ENCODE measurements at places on chromosomes 4 and X.

GRCh38 chr4:163215896-163216295 lies 49.2 kb upstream of the NAF1 start:
- no peak for DNase-seq

DNA sequence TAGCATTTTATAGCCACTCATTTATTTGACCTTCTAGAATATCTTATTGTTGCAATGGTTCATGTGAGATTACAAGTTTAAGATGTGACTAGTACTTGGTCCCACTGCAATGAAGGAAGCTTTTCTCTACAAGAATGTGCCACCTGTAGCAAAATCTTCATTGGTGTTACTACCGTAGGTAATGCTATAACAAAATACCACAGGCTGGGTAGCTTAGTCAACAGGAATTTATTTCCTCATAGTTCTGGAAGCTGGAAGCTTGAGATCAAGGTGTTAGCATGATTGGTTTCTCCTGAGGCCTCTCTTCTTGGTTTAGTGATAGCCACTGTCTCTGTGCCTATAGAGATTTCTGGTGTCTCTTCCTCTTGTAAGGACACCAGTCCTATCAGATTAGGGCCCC lies 441.0 kb downstream of the GPM6A start:
- no peak for DNase-seq

GRCh38 chrX:13927175-13927574 lies 102.5 kb downstream of the GEMIN8 start:
- no peak for DNase-seq

GRCh38 chrX:22404297-22404696 lies 131.6 kb downstream of the CBLL2 start:
- no peak for DNase-seq

- no peak for DNase-seq
Observed at GRCh38 chrX:22795671-22796070, 204.1 kb upstream of the DDX53 start.

GRCh38 chrX:5575407-5575806 lies 653.3 kb downstream of the NLGN4X start:
- DNase-seq, result no peak

DNA sequence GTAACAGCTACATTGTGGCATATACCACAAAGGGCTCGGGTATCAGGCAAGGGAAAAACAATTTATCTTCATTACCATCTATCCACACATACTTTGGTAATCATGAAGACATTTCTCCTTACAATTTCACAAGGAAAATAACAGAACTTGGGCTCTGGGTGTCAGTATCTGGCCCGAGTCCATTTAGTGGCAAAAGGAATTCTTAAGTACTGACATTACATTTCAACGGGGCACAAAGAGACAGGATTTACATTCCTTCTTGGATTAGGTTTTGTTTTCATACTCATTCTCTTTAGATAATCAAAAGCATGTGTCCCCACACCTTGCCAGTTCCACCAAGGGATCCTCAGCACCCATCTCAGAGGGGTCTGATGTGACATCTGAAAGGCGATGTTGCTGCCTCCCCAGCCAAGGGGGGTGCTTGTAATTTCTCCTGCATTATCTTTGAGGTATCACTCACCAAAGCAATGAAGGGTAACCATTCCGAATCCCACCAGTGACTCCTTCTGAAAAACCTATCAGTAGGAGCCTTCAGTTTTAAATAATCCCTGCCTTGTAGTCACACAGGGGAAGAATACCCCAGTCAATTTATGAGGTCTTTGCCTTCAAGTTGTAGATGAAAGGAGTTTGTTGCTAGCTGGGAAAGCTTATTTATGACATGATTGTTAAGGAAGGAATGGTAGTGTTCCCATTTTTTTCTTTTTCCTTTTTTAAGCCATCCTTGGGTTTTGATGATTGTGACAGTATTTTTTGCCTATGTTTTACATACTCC lies 118.6 kb downstream of the PALLD start:
- DNase-seq, result no peak

- DNase-seq, result no peak
Observed at GRCh38 chr4:71133491-71133890, 140.0 kb downstream of the DCK start.

GRCh38 chr4:8607603-8608481 lies 15.3 kb downstream of the CPZ start:
- no peak for DNase-seq

GRCh38 chrX:153526042-153526441 lies 8.6 kb downstream of the ATP2B3 start:
- DNase-seq, result no peak
